Activated CD4-positive, alpha-beta T cell treated with anti-CD3 and anti-CD28 coated beads, Interleukin-2, amount 10 ng/mL, durations not matched to agents 24 days and 14 days (primary cell): ENCODE measurements at places on chromosomes 1 and 21. TPM values are rescaled to one million over a fixed set of nuclear protein-coding genes. Genes with fewer than 3 reads are reported as not detected.

PRR9 gene
- not detected in 2 replicates for total RNA-seq

DNA sequence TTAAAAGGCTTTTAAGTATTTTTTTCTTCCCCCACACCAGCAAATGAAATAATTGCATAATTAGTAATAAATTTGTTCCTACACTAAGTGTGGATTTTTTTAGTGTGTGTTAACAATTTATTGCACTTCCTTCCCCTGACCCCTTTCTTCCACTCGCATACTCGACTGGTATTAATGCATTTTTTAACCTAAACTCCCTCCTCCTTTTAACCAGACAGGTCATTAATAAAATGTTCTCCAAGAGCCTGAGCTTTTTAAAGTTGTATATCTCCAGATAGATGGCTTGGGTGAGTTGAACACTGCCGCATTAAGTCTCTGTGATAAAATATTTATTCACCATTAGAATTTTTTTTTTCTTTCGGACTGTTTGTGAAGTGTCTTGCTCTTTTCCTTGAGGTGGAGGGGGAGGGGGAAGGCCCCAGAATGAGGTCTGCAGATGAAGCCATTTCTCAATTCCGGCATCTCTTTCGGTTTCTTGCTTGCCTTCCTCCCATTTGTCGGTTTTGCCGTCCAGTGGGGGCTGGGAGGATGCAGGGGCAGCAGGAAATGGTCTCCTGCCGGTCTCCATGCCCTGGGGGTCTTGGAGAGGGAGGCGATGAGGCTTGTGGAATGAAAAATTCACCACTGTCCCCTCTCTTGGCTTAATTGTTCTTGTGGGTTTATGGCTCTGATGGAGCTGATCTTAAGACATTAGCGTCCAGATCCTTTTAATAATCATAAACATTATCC, 64.1 kb upstream of the ACTL8 start:
- no peak for DNase-seq

DNA sequence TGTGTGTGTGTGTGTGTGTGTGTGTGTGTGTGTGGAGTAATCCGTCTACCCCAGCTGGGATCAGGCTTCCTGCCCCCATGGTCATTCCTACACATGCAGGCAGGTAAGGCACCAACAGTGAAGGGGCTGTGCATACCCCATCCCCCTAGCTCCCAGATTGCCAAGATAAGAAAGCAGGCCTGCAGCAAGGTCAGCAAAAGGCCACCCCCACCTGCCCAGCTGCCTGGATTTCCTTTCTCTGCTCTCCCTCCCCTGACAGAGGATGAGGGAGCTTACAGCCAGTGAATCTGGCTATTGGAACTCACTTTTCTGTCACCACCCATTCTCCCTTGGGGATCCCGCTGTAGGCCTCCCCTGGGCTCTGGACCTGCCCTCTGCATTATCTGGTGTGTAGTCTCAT, 7.9 kb downstream of the ALX3 start:
- no peak for DNase-seq

GRCh38 chr21:38266732-38267131, 9.9 kb downstream of the KCNJ15 start:
- DNase-seq, result no peak

- DNase-seq, result no peak
Observed at GRCh38 chr1:17851056-17851455, 95.9 kb downstream of the ACTL8 start.

GPR61 gene
- total RNA-seq, result 0.14 TPM in 1 of 2 replicates, not detected in the other
